ENCODE measurements at places on chromosomes 13 and 19.

DNA sequence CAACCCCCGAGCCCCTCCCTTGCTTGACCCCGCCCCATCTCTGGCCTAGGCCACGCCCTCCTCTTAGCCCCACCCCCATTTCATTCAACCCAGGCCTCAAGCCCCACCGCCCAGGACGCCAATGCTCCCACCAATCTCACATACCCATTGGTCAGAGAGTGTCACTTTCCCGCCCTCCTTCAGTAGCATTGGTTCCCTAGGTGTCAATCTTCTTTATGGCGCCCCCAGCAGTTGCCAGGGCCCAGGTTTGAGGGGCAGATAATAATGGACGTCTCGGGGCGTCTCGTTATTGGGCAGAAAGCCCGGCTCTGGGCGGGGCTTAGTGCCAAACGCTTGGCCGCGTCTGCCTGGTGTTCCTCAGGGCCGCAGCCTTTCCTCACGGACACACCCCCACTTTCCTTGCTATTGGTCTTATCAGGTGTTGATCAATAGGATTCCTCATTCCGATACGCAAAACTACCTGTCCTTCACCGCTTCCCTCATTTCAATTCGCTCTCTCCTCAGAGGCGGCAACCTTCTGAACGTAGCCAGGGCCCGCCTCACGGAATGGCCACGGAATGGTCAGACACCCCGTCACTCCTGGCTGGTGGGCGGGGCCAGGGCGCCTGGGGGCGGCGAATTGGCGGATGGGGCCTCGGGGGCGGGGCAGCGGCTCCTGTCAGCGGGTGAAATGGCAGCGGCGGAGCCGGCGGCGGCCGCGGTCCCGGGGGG, at the start of gene EVI5L:
Gene EVI5L, plus strand, starts transcription at position 658 of the 711 bp plus-strand sequence. CDS start 16,325 bp downstream, outside the sequence.
- peak; percentile 100 for DNase-seq

GRCh38 chr19:6887316-6887715, at the start of gene ADGRE1:
ADGRE1 (plus strand) TSS chr19:6887579; CDS start chr19:6887609, 30 bp downstream.
- no peak for DNase-seq

- DNase-seq = no peak
These were observed 844 bp upstream of the ASPDH start for GRCh38 chr19:50514346-50515167.

DNA sequence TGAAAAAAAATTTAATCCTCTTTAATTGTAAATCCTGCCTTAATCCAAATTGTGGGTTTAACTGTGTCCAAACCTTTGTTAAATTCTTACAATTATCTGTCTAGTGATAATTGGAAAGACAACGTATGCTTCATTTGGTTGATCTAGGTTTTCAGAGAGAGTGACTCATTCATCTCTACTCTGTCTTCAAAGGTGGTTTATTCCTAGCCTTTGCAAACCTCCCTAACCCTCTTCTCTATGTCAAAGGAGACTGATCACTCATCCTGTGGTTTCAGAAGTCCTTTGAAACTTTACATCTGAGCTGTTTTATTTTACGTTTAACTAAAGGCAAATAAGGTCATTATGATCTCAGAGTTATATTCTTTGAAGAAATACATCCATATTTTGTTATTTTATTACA, 8.8 kb upstream of the OXGR1 start:
- no peak for DNase-seq

GRCh38 chr13:85536706-85537105, 262.5 kb downstream of the SLITRK6 start:
- no peak for DNase-seq

- DNase-seq = no peak
These were observed 5.6 kb upstream of the LATS2 start for GRCh38 chr13:21066946-21067345.

- DNase-seq = no peak
These were observed 68.2 kb downstream of the RASL11A start for GRCh38 chr13:27338816-27339215.

- DNase-seq = no peak
These were observed 333.9 kb downstream of the RFC3 start for GRCh38 chr13:34151885-34152284.

DNA sequence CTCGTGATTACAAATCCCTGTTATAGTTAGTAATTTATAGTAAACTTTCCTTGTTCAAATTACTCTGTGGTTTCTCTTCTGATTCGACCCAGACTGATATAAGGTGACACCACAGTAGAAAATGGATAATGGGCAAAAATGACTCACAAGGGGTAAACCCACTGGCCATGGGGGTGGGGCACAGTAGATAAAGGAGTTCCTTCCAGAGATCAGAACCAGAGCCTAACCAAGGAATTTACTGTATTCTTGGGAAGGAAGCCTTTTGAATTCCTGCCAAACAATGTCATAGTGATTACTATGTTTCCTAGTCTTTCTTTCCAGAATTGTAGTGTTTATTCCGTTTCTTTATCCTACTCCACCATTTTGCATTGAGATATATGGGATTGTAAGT, 21.9 kb downstream of the MIR17HG start:
- no peak for DNase-seq

DNA sequence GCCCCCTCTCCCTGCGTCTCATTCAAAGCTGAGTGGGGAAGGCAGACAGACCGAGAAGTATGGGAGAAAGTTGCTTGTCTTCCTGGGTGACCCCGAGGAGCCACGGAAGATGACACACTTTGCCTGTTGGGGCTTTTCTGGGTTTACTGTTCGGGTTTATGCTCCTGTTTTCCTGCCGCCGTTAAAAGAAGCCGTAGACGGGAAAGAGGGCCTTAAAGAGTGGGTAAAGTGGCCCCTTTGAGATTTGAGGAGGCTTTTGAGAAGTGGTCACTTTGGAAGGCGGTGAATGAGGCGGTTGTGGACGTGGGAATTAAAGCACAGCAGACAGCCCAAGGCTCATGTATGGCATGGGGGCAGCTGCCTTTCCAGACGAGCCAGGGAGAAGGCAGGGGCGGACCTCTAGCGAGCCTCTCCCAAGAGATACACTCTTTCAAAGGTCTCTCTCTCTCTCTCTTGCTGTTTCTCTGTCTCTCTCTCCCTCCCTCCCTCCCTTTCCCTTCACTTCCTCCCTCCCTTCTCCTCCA, 493 bp upstream of the LHFPL6 start:
- DNase-seq = no peak

DNA sequence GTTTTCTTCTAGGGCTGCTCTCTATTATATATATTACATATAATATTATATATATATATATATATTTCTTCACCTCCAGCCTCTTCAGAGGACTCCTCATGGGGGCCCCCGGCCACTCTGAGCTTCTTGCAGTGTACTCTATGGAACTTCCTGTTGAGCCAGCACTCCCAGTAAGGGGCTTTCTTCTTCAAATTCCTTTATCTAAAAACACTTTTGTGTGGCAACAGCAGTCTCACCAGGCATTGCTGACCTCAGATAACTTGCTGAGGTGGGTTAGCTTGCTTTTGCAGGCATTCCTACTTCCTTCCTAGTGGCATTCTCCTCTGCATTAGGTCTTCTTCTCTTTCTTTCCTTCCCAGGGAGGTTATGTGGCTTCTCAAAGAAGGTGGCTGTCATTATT, 381.5 kb downstream of the MYO16 start:
- no peak for DNase-seq

Measured in activated T-cell treated with anti-CD3 and anti-CD28 coated beads, Interleukin-2, amount 50 U/mL, for 1 hour (primary cell).